Nucleus accumbens (tissue), 56 donors: ENCODE measurements at places on chromosomes 1 and 21.

DNA sequence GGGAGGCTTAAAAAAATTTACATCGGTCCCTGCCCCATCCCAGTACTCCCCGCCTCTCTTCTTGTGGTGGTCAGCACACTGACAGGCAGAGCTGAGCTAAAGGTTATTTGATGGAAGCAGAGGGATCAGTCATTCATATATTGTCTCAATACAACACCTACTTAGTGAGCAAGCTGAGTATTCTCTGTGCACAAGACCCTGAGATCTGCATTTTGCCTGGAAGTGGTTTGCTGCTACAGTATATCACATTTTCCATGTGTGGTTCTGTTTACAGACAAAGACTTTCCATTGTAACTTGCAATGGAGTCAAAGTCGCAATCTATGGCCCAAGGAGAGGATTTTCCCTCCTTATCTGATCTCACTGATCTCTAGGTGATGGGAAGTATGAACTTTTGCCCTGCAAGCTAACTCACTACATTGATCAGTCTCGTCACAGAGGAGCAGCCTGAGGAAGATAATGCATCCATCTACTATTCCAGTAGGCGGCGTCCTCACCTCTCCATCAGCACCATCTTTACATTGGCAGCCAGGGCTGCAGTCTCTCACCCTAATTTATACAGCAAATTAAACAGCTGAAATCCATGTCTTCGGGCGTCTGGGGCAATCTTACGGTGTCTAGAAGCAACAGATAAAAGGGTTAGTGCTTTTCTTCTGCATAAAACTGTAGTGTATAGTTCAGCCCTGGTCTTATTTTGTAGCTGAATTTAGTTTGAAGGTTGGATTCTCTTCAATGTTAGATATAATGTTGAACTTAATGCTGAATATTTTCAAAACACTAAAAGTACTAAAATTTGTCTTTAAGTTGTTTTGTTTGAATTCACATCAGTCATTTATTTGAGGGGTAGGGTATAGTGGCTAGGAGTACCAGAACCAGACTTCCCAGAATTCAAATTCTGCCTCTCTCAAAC, 3.2 kb upstream of the TRAF5 start:
- no peak for DNase-seq

GRCh38 chr1:62794053-62794452, 10.1 kb downstream of the ATG4C start:
- DNase-seq: no peak

DNA sequence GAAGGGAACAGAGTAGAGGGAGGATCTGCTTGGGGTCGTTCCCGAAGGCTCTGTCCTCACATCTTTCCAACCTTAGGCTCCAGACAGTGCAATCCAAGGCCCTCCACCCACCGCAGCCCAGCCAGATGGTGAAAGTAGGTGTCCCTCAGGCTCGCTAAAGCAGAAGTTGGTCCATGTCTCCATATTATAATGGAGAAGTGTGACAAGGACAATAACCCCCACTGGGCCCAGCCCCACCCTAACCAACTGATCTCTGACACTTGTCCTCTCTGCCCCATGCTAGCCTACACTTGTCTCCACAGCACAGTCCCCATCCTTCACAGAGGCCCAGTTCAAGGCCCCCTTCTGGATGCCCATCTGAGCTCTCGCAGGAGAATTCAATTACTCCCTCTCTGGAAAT, 48.7 kb downstream of the DMAP1 start:
- no peak for DNase-seq

GRCh38 chr1:24142546-24143534, at the start of gene IL22RA1:
Gene IL22RA1, minus strand, starts transcription at chr1:24143140. Its CDS starts 58 bp downstream, at chr1:24143082.
- no peak for DNase-seq

DNA sequence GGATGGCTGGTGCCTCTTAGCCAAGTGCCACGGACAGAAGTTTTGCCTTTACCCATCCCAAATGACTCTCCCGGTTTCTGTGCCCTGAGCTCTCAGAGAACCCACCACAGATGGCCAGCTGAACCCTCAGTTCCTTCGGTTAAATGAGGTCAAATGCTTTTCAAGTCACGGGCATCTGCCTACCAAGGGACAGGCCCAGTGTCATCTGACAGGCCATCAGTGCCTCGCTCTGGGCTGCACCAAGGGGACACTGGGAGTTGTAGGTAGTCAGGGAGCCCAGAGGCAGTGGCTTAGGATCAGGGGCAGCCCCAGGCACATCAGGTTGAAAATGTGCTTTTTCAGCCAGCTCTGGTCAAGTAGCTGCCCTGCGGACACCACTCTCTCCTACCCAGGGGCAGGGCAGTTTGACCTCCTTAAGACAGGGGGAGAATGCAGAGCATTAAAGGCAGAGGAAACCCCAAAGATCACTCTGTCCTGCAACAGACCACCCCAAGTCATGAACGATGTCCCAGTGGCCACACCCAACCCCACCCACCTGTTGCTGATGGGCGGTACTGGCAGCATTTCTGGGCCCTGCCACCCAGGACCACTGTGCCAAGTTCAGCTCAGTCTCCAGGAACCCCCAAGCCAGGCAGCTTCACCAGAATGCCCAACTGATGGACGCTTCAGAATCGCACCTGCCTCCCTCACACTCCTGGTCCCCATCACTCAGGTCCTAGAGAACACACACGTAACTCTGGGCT, 60.7 kb downstream of the CASZ1 start:
- DNase-seq: no peak

DNA sequence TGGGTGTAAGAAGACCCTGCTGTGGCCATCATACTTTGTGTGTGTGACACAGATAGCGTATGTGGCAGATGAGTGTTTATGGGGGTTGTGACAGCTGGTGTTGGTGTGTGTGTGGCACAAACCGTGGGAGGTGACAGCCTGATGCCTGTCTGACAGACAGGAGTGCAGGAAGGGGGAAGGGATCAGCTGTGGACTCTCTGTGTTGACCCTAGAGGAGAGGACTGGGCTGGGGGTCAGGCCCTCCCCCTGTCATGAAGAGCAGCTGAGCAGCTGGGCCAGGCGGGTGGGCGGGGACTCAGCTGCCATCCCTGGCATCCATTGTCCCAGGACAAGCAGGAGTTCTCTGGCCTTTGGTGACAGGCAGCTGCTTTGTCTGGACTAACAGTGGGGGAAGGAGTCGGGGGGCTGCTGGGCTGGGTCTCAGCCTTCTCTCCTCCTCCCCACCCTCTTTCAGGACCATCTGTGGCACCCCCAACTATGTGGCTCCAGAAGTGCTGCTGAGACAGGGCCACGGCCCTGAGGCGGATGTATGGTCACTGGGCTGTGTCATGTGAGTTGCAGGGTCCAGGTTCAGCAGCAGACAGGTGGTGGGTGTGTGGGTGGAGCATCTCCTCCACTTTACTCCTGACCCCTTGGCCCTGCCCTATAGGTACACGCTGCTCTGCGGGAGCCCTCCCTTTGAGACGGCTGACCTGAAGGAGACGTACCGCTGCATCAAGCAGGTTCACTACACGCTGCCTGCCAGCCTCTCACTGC, 2.3 kb downstream of the PLK3 start:
- DNase-seq: peak; percentile 57
